Effector CD8-positive, alpha-beta T cell (primary cell): ENCODE measurements at places on chromosomes 2 and 18.

DNA sequence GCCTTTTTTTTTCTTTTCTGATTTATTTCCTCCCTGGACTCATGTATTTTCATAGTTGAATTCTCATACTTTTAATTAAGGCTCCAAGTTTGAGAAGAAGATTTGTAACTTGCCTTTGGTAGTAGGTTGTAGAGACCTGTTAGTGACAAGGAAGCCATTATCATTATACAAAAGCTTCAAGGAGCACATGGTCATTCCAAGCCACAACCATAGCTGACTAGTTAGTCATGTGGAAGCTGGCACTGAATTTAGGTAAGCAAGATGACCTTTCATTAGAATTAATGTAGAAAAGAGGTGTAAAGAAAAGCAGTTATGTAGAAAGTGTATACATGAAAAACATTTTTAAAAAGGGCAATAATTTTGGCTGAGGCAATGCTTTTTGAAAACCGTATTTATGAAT lies 89.7 kb downstream of the LRP1B start:
- DNase-seq = no peak

- no peak for DNase-seq
Measured at GRCh38 chr2:160199683-160200389, at the start of gene ITGB6. Gene ITGB6, minus strand, starts transcription at chr2:160200272. Its CDS starts 209 bp downstream, at chr2:160200063.

- no peak for DNase-seq
Measured at GRCh38 chr2:74037379-74037860, 52.7 kb downstream of the TET3 start.

DNA sequence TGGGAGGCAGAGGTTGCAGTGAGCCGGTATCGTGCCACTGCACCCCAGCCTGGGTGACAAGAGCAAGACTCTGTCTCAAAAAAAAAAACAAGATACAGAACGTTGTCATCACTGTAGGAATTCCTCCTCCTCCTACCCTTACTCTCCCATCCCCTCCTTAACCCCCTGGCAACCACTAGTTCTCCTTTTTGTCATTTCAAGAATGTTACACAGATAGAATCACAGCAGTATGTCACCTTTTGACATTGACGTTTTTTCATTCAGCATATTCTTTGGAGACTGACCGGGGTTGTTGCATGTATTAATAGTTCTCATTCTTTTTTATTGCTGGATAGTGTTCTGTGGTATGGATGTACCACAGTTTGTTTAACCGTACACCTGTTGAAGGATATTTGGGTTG lies 32.4 kb downstream of the TTLL4 start:
- no peak for DNase-seq

- no peak for DNase-seq
Measured at GRCh38 chr2:9765611-9766531, 77.4 kb upstream of the TAF1B start.
